Urinary bladder (tissue), 4 donors: ENCODE measurements at places on chromosomes 16 and 17. TPM values are rescaled to one million over a fixed set of nuclear protein-coding genes. Genes with fewer than 3 reads are reported as not detected.

SLC47A2 gene
- 0.21 TPM for total RNA-seq

- DNase-seq = no peak
These were observed 20.0 kb downstream of the AARSD1 start for GRCh38 chr17:42944211-42944610.

DNA sequence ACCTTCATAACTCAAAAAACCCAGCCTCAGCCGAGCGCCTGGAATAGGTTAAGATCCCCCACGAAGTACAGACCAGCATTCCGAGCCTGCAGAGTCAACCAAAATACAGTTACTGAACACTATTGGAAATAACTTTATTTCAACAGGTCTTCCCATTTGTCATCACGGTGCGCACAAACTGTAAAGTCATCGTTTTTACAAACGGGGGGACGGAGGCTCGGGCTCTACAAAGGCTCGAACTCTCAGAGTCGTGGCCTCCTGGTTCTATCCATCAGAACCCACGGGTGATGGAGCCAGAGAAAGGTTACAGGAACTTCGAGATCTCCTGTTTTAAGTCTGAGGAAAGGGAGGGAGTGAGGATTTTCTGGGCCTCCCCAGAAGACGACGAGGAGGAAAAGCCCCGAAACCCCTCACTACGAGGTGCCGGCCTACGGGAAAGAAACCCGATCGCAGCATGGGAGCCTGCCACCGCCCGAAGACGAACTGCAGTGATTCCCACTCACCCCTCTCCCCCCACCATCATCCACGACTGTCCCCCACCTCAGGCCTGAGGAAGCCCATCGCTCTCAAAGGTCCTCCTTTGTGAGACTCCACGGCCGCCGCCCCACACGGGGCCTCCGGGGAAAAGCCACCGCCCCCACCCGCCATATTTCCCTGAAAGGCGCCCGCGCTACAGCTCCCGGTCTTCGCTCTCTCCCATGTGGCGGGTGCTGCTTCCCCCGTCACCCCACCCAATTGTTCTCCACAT is 917 bp downstream of the YWHAE start:
- no peak for DNase-seq

RAB37 gene
- 3.2 TPM for total RNA-seq

CDR2L gene
- total RNA-seq = 4.8 TPM

DNA sequence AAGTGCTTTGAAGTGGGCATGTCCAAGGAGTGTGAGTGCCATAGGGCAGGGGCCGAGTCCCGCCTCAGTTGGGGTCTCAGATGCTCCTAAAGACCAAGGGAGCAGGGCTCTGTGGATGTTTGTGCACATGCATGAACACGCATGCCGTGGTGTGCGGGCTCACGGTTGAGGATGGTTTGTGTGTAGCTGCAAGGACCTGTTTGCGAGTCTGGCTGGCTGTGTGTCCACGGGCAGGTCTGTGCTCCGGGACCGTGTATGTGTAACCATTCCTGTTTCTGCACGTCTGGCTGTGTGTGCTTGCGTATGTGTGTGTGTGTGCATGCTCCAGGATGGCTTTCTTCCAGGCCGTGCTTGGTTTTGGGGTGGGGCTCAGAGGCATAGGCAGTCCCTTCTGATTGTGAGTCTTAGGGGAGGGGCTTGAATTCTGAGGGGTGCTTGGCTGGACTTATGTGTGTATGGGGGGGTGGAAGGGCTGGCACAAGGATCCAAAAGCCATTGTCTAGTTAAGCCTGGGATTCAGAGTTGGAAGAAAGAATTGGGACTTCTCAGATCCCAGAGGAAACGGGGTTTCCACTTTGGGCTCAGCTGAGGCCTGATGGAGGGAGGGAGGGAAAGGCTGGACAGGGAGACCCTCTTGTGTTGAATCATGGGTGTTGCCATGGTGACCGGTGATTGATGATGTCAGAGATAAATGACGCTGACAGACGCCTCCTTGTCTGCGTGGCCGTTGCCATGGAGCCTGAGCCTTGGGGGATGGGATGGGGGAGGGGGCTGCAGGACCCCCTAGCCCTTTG is 14.4 kb downstream of the GJD3 start:
- peak; percentile 78 for DNase-seq

GRCh38 chr17:71349908-71350600 is 770.8 kb upstream of the SOX9 start:
- DNase-seq = no peak

GRCh38 chr16:50038286-50038685 is 13.3 kb downstream of the CNEP1R1 start:
- no peak for DNase-seq

DNA sequence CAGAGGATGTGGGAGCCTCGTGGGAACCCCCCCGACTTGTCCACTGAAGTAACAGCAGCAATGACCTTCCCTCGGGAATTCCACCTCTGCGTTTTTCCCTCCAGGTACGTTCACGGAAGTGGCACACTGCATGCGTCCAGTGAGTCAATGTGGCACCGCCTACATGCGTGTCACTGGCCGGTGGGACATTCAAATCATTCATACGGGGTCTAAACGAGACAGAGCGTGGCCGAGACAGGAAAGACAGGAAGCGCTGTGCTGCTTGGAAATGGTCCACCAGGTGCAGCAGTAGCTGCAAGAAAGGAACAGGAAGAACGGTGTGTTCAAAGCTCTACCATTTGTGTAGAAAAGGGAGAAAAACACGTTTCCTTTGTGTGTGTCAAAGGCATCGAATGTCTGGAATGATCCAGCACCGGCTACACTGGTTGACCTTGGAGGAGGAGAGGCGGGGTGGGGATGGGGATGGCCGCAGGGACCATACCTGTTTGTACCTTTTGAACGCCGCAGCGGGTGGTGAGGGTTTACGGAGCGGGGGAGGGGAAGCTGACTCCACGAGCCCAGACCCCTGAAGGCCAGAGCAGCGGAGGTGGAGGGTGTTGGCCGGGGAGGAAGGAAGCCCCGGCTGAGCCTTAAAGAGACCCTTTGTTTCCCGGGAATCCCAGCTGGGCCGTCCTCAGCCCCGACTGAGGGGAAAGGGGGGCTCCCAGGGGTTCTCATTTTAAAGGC is 1.7 kb upstream of the PGAP6 start:
- DNase-seq = peak; percentile 43

C16orf96 gene
- total RNA-seq = 0.11 TPM

- no peak for DNase-seq
These were observed 164.6 kb upstream of the ELAC2 start for GRCh38 chr17:13182450-13182849.

SLC47A1 gene
- 0.53 TPM for total RNA-seq

GRCh38 chr17:5241861-5242671 is 7.4 kb upstream of the SCIMP start:
- no peak for DNase-seq

- no peak for DNase-seq
These were observed 10.7 kb downstream of the CHST4 start for GRCh38 chr16:71536752-71537499.

LRRC75A gene
- 5.7 TPM for total RNA-seq

PIRT gene
- total RNA-seq = 1.9 TPM

PRKAR1A gene
- total RNA-seq = 326 TPM

- DNase-seq = no peak
These were observed 17.0 kb downstream of the LSM12 start for GRCh38 chr17:44049294-44050060.

- DNase-seq = no peak
These were observed 9.8 kb downstream of the ASPSCR1 start for GRCh38 chr17:81987161-81987770.

- no peak for DNase-seq
These were observed 49.9 kb upstream of the ZNF750 start for GRCh38 chr17:82889496-82890338.

GRIN2A gene
- total RNA-seq = 0.21 TPM

- DNase-seq = no peak
These were observed 32.7 kb downstream of the NFATC3 start for GRCh38 chr16:68117884-68118283.

GRCh38 chr17:76090517-76091129 is 11.6 kb downstream of the ZACN start:
- DNase-seq = no peak

- DNase-seq = no peak
These were observed 34.5 kb downstream of the RBFOX3 start for GRCh38 chr17:79576333-79576732.

MXRA7 gene
- 188 TPM for total RNA-seq

- no peak for DNase-seq
These were observed 4.5 kb downstream of the NME2 start for GRCh38 chr17:51170736-51171135.

- no peak for DNase-seq
These were observed 176.5 kb upstream of the CDH5 start for GRCh38 chr16:66189951-66190350.

KCNH4 gene
- total RNA-seq = 0.79 TPM

BANP gene
- 36.6 TPM for total RNA-seq

DNA sequence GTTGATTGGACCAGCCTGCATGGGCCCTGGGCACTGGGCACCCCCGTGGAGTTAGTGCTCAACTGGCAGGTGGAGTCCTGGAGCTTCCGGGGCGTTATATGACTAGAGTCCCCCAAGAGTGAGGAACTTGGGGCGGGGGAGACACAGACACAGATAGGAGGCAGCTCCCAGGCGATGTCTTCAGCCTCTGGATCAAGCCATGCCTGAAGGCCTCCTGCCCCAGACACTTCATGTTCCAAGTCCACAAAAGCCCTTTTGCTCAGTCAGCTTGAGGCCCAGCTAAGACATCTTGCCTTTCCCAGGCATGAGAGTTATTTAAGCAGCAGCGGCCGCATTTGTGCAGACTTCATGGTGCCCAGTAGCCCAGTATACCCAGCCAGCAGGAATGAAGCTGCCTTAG is 136.6 kb upstream of the CIBAR2 start:
- no peak for DNase-seq

- no peak for DNase-seq
These were observed 23.8 kb downstream of the COTL1 start for GRCh38 chr16:84593825-84594724.

DNA sequence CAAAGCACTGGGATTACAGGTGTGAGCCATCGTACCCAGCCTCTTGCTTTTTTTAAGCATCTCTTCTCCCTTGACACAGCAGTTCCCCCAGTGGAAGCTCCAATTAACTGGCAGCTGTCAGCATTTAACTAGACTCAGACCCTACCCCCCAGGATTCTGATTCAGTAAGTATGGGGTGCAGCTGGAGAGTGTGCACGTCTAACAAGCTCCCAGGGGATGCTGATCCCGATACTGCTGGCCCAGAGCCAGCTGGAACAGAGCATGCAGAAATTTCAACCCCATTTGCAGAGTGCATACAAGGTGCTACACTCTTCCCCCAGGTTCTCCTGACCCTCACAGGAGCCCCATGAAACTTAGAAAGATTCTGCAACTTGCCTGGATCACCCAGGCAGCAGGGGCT is 27.7 kb upstream of the BCO1 start:
- DNase-seq = no peak

PHAF1 gene
- total RNA-seq = 22.8 TPM

KRTAP4-1 gene
- total RNA-seq = not detected

ACSM2A gene
- not detected for total RNA-seq

- no peak for DNase-seq
These were observed 3.2 kb downstream of the TNRC6C start for GRCh38 chr17:77961741-77962140.

- no peak for DNase-seq
These were observed 563 bp upstream of the NLGN2 start for GRCh38 chr17:7407082-7407481.

DNA sequence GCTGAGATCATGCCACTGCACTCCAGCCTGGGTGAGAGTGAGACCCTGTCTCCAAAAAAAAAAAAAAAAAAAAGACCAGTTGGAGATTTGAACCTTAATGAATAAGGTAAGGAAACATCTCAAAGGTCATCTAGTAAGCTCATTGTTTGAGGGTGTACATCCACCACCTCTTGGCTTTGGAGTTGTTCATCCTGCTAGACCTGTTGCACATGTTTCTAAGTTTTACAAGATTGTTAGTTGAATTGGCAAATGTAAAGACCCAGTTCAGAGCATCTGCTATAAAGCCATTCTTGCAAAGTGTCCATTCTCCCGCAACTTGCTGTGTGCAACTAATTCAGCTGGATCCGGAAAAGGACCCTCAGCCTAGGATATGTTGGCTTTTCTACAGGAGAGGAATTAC is 1.5 kb downstream of the PSMD7 start:
- DNase-seq = peak; percentile 49
